ENCODE measurements at places on chromosomes 5 and 9. TPM values are rescaled to one million over a fixed set of nuclear protein-coding genes. Genes with fewer than 3 reads are reported as not detected.

RMI1 gene
- 22.6 TPM for total RNA-seq

PLPP6 gene
- 4.4 TPM for total RNA-seq

NTNG2 gene
- total RNA-seq, result 0.77 TPM

- DNase-seq, result no peak
Observed at GRCh38 chr5:12566441-12566840, 662.2 kb upstream of the CTNND2 start.

- no peak for DNase-seq
Observed at GRCh38 chr9:71637926-71638325, 130.4 kb downstream of the CEMIP2 start.

DNA sequence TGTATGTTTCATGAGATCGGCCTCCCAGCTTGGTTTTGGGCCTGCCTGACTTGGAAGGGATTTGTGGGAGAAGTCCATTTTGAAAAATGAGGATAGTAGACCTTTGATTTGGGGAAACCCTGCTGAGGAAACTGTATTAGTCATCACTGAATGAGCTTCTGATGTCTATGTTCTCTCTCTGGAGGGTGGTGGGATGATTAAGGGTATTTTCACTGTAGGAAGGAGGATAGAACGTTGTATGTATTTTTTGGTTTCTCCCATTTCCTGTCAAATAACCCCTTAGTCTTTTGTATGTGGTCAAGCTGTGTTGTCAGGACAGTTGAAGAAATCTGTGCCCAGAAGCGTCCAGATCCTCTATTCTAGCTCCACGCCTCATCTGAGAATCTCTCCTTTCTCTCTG lies 151.9 kb downstream of the INSYN2B start:
- DNase-seq, result no peak

DNA sequence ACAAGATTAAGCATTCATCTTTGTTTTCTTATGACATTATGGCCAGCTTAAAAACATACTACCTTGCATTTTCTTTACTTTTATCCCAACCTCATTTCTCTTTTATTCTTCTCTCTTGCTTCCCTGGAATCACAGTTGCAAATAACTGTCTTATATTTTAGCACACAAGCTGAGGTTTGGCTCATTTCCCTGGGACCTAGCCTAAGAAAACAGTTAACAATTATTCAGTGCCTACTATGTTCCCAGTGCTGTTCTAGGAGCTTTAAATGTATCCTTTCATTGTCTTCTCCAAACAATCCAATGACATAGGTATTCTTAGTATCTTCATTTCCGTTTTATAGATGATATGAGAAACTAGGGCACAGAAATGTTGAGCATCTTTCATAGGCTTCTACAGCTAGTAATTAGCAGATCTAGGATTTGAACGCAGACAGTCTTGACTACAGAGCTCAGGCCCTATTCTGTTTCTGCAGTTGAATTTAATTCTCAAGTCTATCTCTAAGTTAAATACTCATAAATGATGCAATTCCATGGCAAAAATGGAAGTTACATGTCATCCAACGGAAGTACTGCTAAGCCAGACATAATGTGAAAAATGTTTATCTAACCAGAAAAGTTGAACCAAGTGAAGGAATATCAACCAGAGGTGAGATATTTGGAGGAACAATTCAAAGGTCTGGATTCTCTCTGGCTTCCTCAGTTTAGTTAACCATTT lies 52.3 kb upstream of the MTAP start:
- no peak for DNase-seq

DNA sequence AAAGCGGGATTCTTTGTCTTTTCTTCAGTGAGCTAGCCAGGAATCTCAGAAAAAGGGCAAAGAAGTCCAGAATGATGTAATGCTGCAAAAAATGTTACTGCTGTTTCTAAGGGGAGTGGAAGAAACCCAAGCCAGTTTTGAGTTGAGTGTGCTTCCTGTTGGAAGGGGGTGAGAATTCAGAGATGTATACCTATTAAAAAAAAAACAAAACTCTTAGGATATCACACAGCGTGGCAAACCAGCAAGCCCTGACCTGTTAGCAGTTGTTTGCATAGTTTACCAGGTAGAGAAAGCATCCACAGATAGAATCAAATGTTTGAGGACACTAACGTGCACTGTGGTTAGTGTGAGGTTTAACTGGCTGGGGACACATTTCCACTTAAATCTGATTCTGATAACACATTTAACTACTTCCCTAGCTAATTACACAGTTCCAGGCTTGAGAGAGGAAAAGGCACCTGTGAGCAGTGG lies 11.4 kb downstream of the BASP1 start:
- DNase-seq, result no peak

- DNase-seq, result no peak
Observed at GRCh38 chr9:5274770-5275169, 29.7 kb downstream of the RLN2 start.

DNA sequence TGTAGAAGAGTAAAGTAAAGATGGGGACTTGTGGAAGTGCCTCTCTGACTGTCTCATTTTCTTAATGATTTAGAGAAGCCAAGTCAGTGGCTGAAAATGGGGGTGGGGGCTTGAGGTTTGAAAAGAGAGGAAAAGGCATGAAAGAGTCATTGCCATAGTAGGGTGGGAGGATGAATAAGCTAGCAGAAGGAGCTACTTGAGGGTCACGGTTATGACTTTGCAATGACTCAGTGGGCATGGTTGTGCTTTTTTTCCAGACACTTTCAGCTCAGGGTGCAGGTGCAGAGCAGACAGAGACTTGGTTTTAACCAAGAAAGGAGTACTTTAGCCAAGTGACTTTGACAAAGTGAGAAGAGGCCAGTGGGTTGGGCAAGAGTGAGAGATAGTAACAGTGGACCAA lies 117.8 kb downstream of the PTTG1 start:
- peak; percentile 84 for DNase-seq
